ENCODE measurements at places on chromosomes 4 and X. TPM values are rescaled to one million over a fixed set of nuclear protein-coding genes. Genes with fewer than 3 reads are reported as not detected.
A peak's percentile ranks its signal among the peaks of the same experiment; 100 is the strongest.

CXorf65 gene
- total RNA-seq: 83.4 TPM

GRCh38 chr4:147594107-147594506 lies 23.1 kb upstream of the TMEM184C start:
- DNase-seq: no peak
- H3K36me3 ChIP-seq: no peaks in the 10 kb centered on the region
- H3K4me1 ChIP-seq: no peaks in the 10 kb centered on the region
- no peak overlapping the region for H3K27ac ChIP-seq

DNA sequence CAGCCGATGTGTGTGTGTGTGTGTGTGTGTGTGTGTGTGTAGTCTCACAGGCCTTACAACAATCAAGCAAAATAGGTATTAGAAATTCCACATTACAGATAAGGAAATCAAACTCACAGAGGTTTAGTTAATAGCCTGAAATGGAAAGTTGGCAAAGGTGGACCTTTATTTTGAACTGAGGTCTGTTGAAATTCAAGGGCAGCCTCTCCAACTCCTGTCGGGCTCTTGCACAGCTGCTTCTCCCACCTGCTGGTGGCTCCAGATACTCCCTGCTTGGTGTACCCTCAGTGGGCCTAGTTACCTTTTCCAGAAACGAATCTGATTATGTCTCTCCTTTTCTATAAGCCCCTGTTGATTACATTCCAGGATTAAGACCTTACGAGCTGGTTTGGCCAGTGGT lies 195.9 kb downstream of the MGST2 start:
- H3K36me3 ChIP-seq: no peaks in the 10 kb centered on the region
- no peak overlapping the region for H3K4me3 ChIP-seq
- no peaks in the 10 kb centered on the region for H3K27me3 ChIP-seq
- H3K4me1 ChIP-seq: no peaks in the 10 kb centered on the region

GRCh38 chr4:1604181-1604705 lies 79.9 kb downstream of the FAM53A start:
- DNase-seq: no peak
- H3K4me1 ChIP-seq: peaks cover 29% of the 10 kb centered on the region
- H3K4me3 ChIP-seq: no peak overlapping the region
- H3K36me3 ChIP-seq: no peaks in the 10 kb centered on the region
- H3K27ac ChIP-seq: peak overlapping the region; percentile 45

GRCh38 chr4:11511321-11511720 lies 82.6 kb upstream of the HS3ST1 start:
- no peaks in the 10 kb centered on the region for H3K36me3 ChIP-seq
- H3K4me3 ChIP-seq: no peak overlapping the region
- H3K4me1 ChIP-seq: no peaks in the 10 kb centered on the region
- H3K27me3 ChIP-seq: no peaks in the 10 kb centered on the region
- DNase-seq: no peak
- H3K27ac ChIP-seq: no peak overlapping the region

GRCh38 chr4:154490234-154490582 lies 1.4 kb downstream of the DCHS2 start:
- no peaks in the 10 kb centered on the region for H3K27me3 ChIP-seq
- no peak for DNase-seq
- no peak overlapping the region for H3K27ac ChIP-seq
- no peak overlapping the region for H3K4me3 ChIP-seq
